CD8-positive, alpha-beta memory T cell (primary cell): ENCODE measurements at places on chromosomes 6 and 20. TPM values are rescaled to one million over a fixed set of nuclear protein-coding genes. Genes with fewer than 3 reads are reported as not detected.

TMEM200A gene
- total RNA-seq: 1.7 TPM

R3HDML gene
- not detected for total RNA-seq

GRCh38 chr6:42979523-42980177 lies 669 bp upstream of the PEX6 start:
- H3K4me3 ChIP-seq: peak overlapping the region; percentile 80
- peaks cover 47% of the 10 kb centered on the region for H3K4me1 ChIP-seq

GRCh38 chr6:42075159-42075838 lies 25.0 kb downstream of the TAF8 start:
- no peaks in the 10 kb centered on the region for H3K27me3 ChIP-seq
- no peak overlapping the region for H3K4me3 ChIP-seq
- no peak overlapping the region for H3K27ac ChIP-seq

DNA sequence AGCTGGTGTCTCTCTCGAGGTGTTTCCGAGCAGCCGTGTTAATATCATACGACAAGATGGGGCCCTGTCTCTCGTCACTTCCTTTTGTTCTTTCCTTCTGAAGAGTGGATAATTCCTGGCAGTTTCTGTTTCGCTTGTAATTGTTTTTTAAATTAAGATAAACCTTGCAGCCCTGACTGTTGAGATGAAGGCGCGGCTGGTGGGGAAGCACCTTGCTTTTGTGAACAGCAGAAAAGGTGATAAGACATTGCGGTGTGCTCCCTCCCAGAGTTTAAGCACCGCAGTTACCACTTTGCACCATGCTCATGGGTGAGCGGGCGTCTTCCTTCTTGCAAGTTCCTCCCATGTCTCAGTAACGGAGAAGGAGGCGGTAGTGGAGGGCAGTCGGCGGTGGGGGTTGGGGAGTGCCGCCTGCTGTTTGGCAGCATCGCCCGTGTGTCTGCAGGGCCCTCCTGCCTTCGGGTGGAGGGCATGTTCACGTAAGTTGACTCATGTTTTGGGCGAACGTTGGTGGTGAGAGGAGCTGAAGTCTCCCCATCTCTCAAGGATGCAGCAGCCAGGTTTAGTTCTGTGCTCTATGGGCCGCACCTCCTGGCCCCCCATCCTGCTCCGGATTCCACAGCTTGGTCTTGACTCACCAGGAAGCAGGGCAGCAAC lies 345.9 kb downstream of the TAF4 start:
- no peaks in the 10 kb centered on the region for H3K27me3 ChIP-seq
- peak overlapping the region; percentile 63 for H3K4me3 ChIP-seq
- H3K27ac ChIP-seq: peak overlapping the region; percentile 35
- H3K4me1 ChIP-seq: peaks cover 21% of the 10 kb centered on the region

ENPP1 gene
- total RNA-seq: 2.2 TPM

RSPO3 gene
- not detected for total RNA-seq

RAD21L1 gene
- total RNA-seq: not detected

GRCh38 chr6:143490775-143491174 lies 20.7 kb downstream of the FUCA2 start:
- no peak for DNase-seq
- no peak overlapping the region for H3K27ac ChIP-seq
- H3K4me3 ChIP-seq: no peak overlapping the region
- H3K36me3 ChIP-seq: no peaks in the 10 kb centered on the region
- no peaks in the 10 kb centered on the region for H3K27me3 ChIP-seq

GRCh38 chr6:125812394-125813292 lies 21.9 kb downstream of the NCOA7 start:
- no peak for DNase-seq
- H3K4me1 ChIP-seq: no peaks in the 10 kb centered on the region
- no peak overlapping the region for H3K4me3 ChIP-seq
- H3K36me3 ChIP-seq: no peaks in the 10 kb centered on the region
- no peaks in the 10 kb centered on the region for H3K27me3 ChIP-seq

DNA sequence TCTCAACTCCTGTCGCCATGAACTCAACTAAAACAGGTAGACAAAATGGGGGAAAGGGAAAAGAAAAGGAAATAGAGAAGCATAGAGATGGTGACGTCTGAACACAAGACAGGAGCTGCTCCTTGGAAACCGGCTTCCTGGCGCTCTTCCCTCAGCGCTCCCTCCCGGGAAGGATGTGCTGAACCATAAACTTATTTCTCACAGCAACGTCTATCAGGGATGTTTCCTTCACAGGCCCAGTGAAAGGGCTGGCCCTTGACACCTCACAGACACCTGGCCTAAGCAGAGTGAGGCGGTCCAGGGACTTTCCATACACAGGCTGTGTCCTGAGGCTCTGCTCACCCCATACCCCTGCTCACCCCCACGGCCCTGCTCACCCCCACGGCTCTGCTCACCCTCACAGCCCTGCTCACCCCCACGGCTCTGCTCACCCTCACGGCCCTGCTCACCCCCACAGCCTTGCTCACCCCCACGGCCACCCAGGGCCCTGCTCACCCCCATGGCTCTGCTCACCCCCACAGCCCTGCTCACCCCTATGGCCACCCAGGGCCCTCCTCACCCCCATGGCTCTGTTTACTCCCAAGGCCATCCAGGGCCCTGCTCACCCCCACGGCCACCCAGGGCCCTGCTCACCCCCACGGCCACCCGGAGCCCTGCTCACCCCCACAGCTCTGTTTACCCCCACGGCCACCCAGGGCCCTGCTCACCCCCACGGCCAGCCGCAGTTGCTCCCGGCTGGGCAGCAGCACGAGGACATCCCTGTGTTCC lies 653 bp downstream of the FRMD1 start:
- H3K4me1 ChIP-seq: no peaks in the 10 kb centered on the region
- H3K4me3 ChIP-seq: no peak overlapping the region
- DNase-seq: no peak
- no peaks in the 10 kb centered on the region for H3K27me3 ChIP-seq

SYCP2 gene
- 3.8 TPM for total RNA-seq

AVP gene
- not detected for total RNA-seq

DNA sequence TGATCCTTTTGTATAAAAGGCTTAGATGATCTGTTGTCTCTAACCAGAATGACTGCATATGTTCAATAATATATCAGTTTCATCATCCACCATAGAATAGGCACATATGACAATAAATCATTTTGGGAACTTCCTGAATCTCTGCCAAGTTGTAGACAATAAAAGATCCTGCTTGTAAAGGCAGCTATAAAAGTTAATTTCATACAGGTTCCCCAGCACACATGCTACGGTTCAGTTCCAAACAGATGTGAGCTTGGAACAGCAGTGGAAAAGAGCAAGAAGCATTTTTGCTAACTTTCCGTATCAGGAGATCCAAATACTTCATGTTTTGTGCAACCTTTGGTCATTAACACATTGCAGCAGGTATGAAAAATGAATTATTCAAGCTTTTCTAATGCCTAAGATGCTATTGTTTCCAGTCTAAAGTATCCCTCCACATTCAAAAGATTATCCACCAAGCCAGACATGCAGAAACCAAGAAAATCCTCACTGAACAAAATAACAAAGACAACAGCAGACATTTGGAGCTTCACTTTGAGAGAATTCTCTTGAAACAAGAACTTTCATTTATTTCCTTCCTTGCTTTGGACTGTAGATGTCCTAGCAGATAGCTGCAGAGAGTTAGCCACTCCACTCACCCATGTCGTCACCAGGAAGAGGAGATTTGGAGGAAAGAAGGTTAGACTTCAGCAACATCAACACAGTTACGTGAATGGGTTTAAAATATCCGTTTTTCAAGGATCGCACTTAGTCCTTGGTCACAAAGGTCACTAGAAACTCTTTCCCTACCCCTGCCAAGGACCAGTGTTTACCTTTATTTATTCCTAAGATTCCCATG lies 453.5 kb upstream of the JARID2 start:
- no peak overlapping the region for H3K4me3 ChIP-seq
- no peaks in the 10 kb centered on the region for H3K27me3 ChIP-seq
- no peak overlapping the region for H3K27ac ChIP-seq
- no peak for DNase-seq
- H3K4me1 ChIP-seq: no peaks in the 10 kb centered on the region

TRIM15 gene
- not detected for total RNA-seq
